NCI-H446 treated with DMSO at 0.1 percent for 48 hours (cell line): ENCODE measurements at places on chromosomes 12 and 14.

DNA sequence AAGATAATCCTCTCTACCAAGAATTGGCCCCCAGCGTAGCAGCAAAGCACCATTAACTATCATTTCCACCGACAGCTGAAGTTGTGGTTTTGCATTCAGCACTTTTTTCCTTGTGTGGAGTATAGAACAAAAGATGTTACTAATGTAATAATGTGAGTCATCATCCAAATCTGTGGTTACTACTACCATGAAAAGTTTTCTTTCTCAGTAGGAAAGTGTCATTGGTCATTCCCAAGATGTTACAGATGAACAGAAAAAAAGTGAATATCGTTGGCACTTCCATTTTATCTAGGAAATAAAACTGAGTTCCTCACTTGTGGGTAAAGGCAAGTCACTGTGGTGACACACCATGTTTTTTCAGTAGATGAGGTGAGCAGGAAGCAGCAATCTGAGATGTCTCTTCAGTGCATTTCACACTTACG, 30.3 kb upstream of the IFNG start:
- DNase-seq = no peak

DNA sequence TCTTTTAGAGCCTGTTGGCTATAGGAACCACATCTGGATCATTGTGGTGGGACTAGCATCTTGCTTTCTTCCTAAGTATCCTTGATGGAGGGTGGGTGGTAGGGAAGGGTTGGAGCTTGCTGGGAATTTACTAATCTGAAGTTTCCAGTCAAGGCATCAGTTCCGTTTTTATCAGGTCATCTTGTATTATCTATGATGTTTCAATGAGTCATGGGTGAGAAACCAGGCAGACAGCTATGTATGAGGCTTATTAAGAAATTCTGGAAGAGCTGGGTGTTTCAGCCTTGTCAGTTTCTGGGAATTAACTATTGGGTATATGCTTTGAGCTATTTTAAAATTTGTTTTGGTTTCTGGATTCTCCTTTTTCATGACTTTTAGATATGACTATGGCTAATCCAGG, 11.3 kb downstream of the TSFM start:
- no peak for DNase-seq

DNA sequence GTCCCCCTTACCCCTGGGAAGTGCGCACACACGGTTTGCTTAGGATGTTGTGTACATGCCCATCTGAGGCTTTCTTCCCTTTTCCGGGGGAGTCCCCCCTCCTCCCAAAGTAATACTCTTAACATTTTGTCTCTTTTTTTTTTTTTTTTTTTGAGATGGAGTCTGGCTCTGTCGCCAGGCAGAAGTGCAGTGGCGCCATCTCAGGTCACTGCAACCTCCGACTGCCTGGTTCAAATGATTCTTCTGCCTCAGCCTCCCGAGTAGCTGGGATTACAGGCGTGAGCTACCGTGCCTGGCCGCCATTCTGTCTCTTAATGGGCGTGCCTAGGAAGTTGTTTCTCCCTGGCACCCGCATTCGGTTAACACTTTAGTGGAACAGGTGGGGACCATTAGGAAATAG, 4.5 kb upstream of the GMFB start:
- no peak for DNase-seq

DNA sequence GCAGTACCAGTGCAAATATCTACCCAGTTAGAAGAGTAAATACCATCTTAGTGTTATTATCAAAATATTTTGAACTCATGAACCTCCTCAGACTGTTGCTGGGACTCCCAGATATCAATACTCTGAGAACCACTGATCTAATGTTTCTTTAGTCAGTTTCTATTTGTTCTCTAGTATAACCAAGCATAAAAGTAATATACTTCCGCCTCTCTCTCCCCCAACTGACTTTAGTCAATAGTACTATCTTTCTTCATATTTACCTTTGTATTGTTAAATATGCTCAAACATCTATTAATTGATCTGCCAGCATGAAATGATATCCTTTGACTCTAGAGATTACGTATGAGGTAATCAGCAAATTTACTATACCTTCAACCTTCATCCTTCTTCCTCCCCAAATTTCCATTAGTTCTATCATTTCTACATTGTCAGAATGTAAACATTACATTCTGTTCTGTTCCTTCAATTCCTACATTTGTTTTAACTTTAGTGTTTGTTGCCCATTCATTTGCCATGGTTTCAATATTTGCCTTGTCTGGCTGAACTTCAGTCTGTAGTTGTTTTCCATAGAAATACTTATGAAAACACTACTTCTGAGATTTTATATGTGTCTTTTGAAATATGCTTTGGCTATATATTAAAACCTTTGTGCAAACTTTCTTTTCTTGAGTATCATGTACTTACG, 192.5 kb upstream of the PDE3A start:
- no peak for DNase-seq

DNA sequence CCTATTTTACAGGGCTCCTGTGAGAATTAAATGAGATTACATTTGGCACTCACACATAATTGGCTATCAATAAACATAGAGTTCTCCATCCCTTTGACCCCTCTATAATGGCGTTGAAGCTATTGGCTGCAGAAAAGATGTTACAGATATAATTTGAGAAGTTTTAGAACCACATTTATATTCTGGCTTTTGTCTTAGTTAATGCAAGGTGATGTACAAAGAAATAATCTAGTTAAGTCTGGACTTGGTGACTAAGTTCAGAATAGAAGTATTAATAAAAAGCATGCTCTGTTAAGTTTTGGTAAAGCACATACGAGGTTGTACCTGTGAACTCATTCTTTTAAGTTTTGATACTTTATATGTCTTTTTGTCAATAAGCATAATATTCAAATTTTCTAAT, 187.1 kb upstream of the HMGA2 start:
- no peak for DNase-seq

DNA sequence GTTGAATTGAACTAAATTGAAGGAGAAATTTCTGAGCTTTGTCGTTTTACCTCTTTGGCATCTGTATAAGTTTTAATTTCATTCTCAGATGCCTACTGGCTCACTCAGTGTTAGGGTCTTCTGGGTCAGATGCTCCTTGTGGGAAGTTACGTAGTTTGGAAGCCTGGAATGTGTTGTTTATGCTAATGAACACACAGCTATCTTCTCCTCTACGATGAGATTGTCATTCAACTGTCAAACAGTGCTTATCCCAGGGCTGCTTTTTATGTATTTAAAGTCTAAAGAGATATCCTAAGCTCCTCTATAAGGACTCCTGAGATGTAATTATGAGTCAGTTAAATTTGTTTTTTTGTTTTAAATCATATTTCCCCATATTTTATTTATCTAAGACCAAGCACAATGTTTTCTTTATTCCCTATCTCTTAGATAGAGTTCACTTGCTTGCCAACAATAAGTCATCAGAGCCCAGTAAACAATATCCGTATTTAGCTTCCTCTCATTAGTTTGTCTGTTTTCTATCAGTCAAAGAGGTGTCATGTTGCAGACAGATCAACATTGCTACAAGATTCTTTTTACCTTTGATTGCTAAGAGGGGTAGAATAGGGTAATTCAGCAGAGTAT, 368.0 kb upstream of the PDE3A start:
- DNase-seq = no peak

GRCh38 chr14:53670701-53671100, 285.9 kb downstream of the BMP4 start:
- DNase-seq = no peak

DNA sequence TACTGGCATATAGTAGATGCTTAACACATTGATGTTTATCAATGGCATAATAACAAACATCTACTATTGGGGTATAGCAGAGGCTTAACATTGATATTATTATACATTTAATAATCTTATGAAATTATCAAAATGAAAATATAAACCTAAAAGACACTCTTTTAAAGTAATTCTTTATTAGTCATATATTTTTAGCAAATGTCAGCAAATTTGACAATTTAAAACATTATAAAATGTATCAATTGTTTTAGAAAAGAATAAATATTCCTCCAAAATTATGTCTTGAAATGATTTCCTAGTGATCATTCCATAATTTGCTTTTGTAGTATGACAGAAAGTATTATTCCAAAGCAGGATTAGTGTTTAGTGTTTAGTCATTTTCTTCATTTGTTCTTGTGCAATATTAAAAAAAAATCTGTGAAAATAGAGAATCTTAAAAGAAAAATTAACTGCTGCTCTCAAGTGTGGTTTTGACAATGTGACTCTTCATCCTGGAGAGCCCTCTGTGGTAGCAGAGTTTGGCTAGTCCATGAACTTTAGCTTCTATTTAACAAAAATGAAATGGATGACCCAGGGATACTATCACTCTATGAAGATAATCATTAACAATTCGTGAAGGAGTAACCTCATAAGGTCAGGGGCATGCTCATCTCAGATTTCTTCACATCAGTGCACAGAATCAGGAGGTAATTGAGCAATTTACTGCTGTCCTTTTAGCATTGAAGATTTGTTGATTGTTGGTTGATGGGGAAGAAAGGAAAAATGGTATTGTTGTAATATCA, 1018.5 kb downstream of the LRFN5 start:
- no peak for DNase-seq
